ENCODE measurements at places on chromosomes 4 and X. TPM values are rescaled to one million over a fixed set of nuclear protein-coding genes. Genes with fewer than 3 reads are reported as not detected.

Gene BEND4
- not detected for polyA plus RNA-seq

GRCh38 chr4:26434030-26434639 is 56.1 kb downstream of the CCKAR start:
- DNase-seq, result no peak

DNA sequence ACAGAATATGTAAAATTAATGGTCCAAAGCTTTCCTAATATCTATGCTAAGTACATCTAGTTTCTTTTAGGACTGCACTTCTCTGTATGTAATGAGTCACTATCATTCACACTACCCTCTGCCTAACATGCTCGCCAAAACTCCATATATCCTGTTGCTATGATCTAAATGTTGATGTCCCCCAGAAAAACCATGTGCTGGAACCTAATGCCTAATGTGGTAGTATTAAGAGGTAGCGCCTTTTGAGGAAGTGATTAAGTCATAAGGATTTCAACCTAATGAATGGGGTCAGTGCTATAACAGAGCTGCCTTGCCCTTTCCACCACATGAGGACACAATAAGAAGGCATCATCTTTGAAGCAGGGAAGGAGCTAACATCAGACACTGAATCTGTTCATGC is 34.9 kb upstream of the NFKB1 start:
- DNase-seq, result no peak

DNA sequence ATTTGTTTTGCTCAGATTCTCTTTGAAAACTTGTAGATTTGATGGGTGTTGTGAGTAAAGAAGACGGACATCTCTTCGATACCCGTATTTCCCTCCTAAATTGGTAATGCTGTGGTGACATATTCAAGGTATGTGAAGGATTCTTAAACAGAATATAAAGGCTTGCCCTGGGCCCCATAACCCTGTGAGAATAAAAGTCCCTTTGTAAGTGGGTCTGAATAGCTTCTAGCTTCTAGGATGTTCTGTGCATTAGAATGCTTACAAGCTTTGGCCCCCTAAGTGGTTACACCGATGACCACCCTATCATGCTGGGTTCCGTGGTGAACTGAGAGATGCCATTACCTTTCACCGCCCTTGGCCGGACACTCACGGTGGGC is 574 bp upstream of the MOB1B start:
- no peak for DNase-seq

GRCh38 chrX:64150775-64151174 is 54.7 kb downstream of the AMER1 start:
- no peak for DNase-seq
